ENCODE measurements at places on chromosomes 12 and 14. TPM values are rescaled to one million over a fixed set of nuclear protein-coding genes. Genes with fewer than 3 reads are reported as not detected.

The PPM1H gene
- total RNA-seq, result 3.1 TPM

The OSGEP gene
- total RNA-seq, result 35.6 TPM

The ARHGEF40 gene
- total RNA-seq, result 9.9 TPM

The CLEC2D gene
- 3.7 TPM for total RNA-seq

The GDF3 gene
- total RNA-seq, result 0.16 TPM

The SMOC1 gene
- not detected for total RNA-seq

The FOXN4 gene
- total RNA-seq, result not detected
